ENCODE measurements at places on chromosomes 16 and 17. TPM values are rescaled to one million over a fixed set of nuclear protein-coding genes. Genes with fewer than 3 reads are reported as not detected.

DNA sequence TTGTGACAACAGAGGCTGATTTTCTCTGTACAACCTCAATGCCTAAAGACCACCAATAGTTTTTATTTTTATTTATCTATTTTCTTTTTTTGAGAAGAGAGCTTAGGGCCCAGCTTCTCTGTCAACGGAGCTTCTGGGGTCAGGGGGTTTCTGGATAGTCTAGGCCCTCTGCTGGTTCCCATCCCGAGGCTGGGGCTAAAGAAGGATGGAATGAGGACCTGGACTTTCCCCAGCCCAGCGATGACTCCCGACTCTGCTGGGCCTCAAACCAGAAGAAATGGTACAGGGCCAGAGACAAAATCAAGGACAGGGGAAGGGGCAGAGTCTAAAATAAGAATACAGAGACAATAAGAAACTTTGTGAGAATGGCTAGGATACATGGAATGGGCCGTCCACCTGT lies 5.7 kb upstream of the TSPOAP1 start:
- no peak for DNase-seq

GRCh38 chr17:2174468-2175293 lies 119.8 kb downstream of the HIC1 start:
- DNase-seq: peak; percentile 35

DNA sequence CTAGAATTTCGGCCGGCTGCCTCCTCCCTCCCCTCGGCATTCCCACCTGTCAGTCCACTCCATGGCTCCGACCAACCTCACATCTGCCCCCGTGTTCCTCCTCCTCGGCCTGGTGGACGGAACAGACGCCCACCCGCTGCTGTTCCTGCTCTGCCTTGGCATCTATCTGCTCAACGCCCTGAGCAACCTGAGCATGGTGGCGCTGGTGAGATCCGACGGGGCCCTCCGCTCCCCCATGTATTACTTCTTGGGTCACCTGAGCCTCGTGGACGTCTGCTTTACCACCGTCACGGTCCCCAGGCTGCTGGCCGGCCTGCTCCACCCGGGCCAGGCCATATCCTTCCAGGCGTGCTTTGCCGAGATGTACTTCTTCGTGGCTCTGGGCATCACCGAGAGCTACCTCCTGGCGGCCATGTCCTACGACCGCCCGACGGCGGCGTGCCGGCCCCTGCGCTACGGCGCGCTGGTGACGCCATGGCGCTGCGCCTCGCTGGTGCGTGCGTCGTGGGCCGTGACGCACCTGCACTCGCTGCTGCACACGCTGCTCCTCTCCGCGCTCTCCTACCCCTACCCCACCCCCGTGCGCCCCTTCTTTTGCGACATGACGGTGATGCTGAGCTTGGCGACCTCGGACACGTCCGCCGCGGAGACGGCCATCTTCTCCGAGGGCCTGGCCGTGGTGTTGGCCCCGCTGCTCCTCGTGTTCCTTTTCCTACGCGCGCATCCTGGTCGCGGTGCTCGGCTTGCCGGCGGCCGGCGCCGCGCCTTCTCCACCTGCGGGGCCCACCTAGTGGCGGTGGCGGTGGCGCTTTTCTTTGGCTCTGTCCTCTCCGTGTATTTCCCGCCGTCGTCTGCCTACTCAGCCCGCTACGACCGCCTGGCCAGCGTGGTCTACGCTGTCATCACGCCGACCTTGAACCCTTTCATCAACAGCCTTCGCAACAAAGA lies at the start of gene OR3A2:
TSS of gene OR3A2 (minus strand) at position 440 of the 948 bp plus-strand sequence.
- no peak for DNase-seq

GRCh38 chr17:50946891-50947781 lies 81.0 kb upstream of the TOB1 start:
- no peak for DNase-seq

DNA sequence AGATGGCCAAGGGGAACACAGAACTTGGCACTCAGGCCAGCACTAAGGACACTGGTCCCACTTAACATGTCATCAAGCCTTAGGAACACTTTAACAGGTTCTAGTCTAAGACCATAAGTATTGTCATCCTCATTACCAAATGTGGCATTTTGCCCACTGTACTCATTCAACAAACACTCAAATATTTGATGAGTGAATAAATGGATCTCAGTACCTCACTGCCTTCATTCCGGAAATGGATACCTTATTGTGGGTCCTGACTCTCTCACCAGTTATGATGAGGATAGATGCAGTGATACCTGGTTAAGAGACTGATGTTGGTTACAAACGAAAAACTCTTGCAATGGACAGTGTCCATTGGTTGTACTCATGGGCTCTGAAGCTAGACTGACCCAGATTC lies 455.2 kb upstream of the DYNLRB2 start:
- DNase-seq: no peak

SHCBP1 gene
- 1.2 TPM for total RNA-seq

GRCh38 chr17:57021226-57021940 lies 43.5 kb downstream of the SCPEP1 start:
- peak; percentile 74 for DNase-seq
